NCI-H1417 (cell line): ENCODE measurements at places on chromosomes 1 and 21.

GRCh38 chr1:205936311-205936710, 6.9 kb downstream of the SLC26A9 start:
- DNase-seq: no peak

GRCh38 chr1:88662723-88663122, 21.4 kb upstream of the PKN2 start:
- no peak for DNase-seq

- no peak for DNase-seq
Observed at GRCh38 chr1:179187043-179187442, 42.4 kb downstream of the ABL2 start.

GRCh38 chr1:154502066-154502743, at the start of the genes SHE and TDRD10:
TSS of gene SHE (minus strand) at chr1:154502412. CDS start at chr1:154502026, 386 bp downstream.
TSS of gene TDRD10 (plus strand) at chr1:154502219. CDS start at chr1:154506904, 4,685 bp downstream.
- no peak for DNase-seq

- no peak for DNase-seq
Observed at GRCh38 chr1:171472183-171472647, 13.1 kb upstream of the PRRC2C start.

- DNase-seq: no peak
Observed at GRCh38 chr1:200972985-200973742, 50.4 kb downstream of the KIF21B start.
